Left kidney (tissue), 8 donors: ENCODE measurements at places on chromosomes 12 and 14. TPM values are rescaled to one million over a fixed set of nuclear protein-coding genes. Genes with fewer than 3 reads are reported as not detected.
A peak's percentile ranks its signal among the peaks of the same experiment; 100 is the strongest.

The SERPINA10 gene
- polyA plus RNA-seq, result 0.23 TPM

The CCDC88C gene
- polyA plus RNA-seq, result 42.5 TPM

The LLPH gene
- 32.9 TPM for polyA plus RNA-seq

The ZNF385A gene
- 10.8 TPM for polyA plus RNA-seq

- no peak for DNase-seq
Observed at GRCh38 chr12:108231109-108231905, 102.2 kb downstream of the WSCD2 start.

DNA sequence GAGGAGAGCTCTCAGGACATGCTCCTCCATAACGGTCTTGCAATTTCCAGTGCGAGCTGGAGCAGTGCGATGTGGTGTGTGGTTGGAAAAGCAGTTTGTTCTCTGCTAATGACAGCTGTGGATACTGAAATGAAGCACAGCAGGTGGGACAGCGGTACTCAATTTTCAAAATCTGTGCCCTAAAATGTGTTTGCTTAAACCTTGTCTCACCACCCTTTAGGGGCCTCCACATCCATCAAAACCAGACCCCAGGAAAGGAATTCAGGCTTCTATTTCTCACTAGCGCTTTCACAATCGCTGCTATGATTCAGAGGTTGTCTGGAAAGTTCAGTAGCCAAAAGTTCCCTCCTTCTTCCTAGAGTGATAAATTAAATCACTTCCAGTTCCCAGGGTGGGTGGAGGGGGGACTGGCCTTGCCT, 440.8 kb downstream of the EGLN3 start:
- no peak for DNase-seq

DNA sequence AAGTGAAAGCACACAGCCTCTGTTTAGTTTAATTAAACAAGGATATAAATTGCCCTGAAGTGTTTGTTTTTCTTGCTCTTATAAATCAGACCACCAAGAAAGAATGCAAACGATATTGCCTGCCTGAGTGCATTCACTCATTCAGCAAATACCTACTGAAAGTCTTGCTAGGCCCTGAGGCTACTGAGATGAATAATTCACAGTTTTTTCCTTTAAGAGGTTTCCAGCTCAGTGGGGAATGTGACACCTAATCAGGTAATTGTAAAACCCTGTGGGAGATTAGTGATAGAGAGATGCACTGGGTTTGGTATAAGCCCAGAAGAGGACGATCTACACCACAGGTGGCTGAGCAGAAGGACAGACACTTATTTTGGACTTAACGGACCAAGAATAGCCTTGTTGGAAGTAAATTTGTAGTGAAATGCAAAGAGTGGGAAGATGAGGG, 151.4 kb downstream of the SLC35F4 start:
- peak; percentile 76 for DNase-seq

GRCh38 chr12:59317598-59317997, 278.2 kb upstream of the SLC16A7 start:
- no peak for DNase-seq
